NCI-H187 treated with DMSO at 0.1 percent for 48 hours (cell line): ENCODE measurements at places on chromosomes 1 and 21.

DNA sequence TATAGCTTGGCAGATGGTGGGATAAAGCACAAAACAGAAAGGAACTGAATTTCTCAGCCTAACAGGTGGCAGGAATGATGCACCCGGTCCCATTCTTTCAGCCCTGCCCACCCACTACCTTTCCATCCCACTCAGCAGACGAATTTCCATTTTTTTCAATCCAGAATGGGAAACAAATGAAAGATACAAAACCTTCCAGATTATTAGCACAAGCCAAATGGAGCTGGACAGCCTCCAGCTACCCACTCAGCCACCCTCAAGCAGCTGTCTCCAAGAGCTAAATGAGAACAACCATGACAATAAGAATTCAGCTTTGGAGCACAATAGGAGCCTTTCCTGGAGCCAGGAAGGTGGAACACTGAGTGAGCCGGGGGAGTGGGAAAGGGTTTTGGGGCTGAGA lies 96.3 kb upstream of the ST6GALNAC5 start:
- no peak for DNase-seq

- DNase-seq: no peak
Measured at GRCh38 chr1:203215573-203215972, 13.9 kb downstream of the CHIT1 start.

- no peak for DNase-seq
Measured at GRCh38 chr1:186078245-186078644, 296.8 kb downstream of the TPR start.

DNA sequence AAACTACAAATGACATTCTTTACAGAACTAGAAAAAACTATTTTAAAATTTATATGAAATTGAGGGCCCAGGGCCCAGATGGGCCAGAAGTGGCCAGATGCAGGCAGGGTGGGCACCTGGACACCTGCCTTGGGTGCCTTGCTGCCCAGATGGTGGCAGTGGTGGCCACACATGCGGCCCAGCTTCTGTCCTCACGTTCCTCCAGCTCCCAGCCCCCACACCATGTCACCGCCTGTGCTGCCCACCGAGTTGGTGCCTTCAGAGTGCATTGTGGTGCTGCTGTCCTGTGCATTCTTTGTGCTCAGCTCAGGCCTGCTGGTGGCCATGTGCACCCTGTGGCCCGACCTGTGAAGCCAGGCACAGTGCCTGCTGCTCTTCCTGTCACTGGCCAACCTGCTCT lies 216.8 kb upstream of the CXADR start:
- DNase-seq: no peak

GRCh38 chr1:223153177-223154119 lies 10.4 kb upstream of the TLR5 start:
- DNase-seq: no peak

- no peak for DNase-seq
Measured at GRCh38 chr1:42926235-42926878, 32.3 kb downstream of the SLC2A1 start.

GRCh38 chr1:109274533-109275476 lies 8.1 kb downstream of the PSRC1 start:
- DNase-seq: no peak

- DNase-seq: no peak
Measured at GRCh38 chr21:45261093-45261492, 26.6 kb downstream of the POFUT2 start.

GRCh38 chr1:234495231-234495990 lies 16.4 kb upstream of the TARBP1 start:
- no peak for DNase-seq

DNA sequence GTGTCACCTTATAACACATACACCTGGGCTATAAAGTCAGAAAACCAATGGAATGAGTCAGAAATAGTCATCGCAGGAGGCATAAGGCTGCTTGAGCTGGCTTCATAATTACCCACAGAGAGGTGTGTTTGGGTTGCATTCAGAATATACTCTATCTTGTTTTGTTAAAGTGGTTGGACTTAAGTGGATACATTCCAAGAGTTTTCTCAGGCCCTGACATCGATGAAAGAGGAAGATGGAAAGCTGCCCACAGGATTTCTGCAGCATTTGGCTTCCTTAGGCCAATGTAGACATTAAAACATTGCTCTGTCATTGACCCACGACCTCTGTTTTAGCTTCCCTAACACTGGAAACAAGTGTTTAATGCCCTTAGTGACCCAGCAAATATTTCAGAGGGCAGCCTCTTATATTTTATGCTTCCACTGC lies 18.6 kb upstream of the BCL10 start:
- no peak for DNase-seq
